ENCODE measurements at places on chromosomes 12 and 14. TPM values are rescaled to one million over a fixed set of nuclear protein-coding genes. Genes with fewer than 3 reads are reported as not detected.

Gene COL2A1
- total RNA-seq, result not detected

Gene LMNTD1
- total RNA-seq, result not detected

Gene CCDC38
- total RNA-seq, result not detected

Gene ASB2
- 66.5 TPM for total RNA-seq

Gene STAC3
- total RNA-seq, result 2.8 TPM

Gene C12orf56
- not detected for total RNA-seq

Gene CYP27B1
- 0.57 TPM for total RNA-seq

Gene ALDH2
- 96.9 TPM for total RNA-seq

Gene APPL2
- 40.3 TPM for total RNA-seq

Gene RERG
- total RNA-seq, result 98.8 TPM

Gene HCAR2
- total RNA-seq, result not detected

Gene SP1
- total RNA-seq, result 55.1 TPM

Gene PARPBP
- total RNA-seq, result 2.4 TPM

Data from posterior vena cava (tissue), 2 donors.